ENCODE measurements at places on chromosomes 12 and 14. TPM values are rescaled to one million over a fixed set of nuclear protein-coding genes. Genes with fewer than 3 reads are reported as not detected.

DNA sequence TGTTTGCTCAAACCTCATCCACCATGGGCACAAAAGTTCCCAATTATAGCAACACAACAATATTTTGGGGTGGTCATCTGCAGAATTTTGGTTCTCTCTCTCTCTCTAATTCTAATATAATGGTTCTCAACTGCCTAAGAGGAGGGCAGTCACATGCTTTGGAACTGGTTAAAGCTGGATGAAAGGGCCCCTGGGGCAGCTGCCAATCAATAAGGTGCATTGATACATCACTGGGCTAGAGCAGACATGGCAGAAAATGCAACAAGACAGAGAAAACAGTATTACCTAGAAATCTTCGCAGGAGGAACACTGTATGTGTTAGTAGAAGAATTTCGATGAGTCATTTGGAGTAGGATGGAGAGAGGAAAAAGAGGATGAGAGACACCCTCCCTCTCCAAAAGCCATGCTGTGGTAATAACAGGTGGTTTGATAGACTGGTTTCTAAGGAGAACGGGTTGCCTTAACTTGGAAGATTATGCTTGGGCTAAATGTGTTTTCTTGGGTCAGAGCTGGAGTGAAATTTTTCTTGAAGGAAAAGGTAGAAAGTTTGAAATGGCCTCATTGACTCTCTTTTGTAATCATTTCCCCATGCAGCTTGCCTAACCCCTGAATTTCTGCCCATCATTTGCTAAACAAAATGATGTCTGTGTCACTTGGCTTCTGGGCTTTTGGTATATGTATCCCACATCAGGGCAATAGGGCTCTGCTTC is 67.1 kb upstream of the HIF1A start:
- no peak for DNase-seq
- H3K4me1 ChIP-seq, result peaks cover 29% of the 10 kb centered on the region
- no peaks in the 10 kb centered on the region for H3K36me3 ChIP-seq
- no peaks in the 10 kb centered on the region for H3K27me3 ChIP-seq
- H3K4me3 ChIP-seq, result no peak overlapping the region

- DNase-seq, result no peak
- no peak within 1 kb of the TSS for H3K4me3 ChIP-seq
- peaks cover 13% of the 10 kb centered on the region for H3K27me3 ChIP-seq
- no peaks in the 10 kb centered on the region for H3K4me1 ChIP-seq
Measured at GRCh38 chr12:7695566-7696197, at the start of gene GDF3. TSS of gene GDF3 (minus strand) at chr12:7695775. CDS start at chr12:7695728, 47 bp downstream.

DNA sequence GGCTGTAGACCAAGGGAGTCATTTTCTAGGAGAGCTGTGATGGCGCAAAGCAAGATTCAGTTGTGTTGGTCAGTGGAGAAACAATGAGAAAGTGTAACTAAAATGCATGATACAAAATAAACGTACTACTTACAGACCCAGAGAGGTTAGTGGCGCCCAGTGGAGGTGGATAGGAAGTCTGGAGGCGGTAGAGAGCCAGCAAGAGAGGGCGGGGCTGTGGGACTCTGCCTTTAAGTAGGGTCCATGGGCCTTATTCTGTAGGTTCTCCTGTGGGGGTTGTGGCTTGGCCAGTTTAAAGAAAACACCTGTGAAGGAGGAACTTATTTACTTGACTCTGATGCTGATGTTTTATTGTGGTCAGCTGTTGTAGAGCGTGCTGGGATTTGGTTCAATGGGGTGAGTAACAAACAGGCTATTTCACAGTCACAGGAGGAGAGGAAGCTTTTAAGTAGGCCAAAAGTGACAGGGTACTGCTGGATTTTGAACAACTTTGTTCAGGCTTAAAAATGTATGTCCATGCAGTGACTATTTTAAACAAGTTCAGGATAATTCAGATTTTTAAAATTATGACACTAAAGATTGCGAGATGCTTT is 1097.7 kb downstream of the TMTC2 start:
- no peak overlapping the region for H3K27ac ChIP-seq
- no peaks in the 10 kb centered on the region for H3K27me3 ChIP-seq
- H3K4me3 ChIP-seq, result no peak overlapping the region
- H3K36me3 ChIP-seq, result no peaks in the 10 kb centered on the region
- H3K4me1 ChIP-seq, result peaks cover 13% of the 10 kb centered on the region
- DNase-seq, result peak; percentile 63

C12orf54 gene
- not detected for total RNA-seq

C12orf60 gene
- total RNA-seq, result 0.47 TPM

P2RX2 gene
- total RNA-seq, result not detected

CLEC4E gene
- total RNA-seq, result not detected
